ENCODE measurements at places on chromosomes 7 and 10.

DNA sequence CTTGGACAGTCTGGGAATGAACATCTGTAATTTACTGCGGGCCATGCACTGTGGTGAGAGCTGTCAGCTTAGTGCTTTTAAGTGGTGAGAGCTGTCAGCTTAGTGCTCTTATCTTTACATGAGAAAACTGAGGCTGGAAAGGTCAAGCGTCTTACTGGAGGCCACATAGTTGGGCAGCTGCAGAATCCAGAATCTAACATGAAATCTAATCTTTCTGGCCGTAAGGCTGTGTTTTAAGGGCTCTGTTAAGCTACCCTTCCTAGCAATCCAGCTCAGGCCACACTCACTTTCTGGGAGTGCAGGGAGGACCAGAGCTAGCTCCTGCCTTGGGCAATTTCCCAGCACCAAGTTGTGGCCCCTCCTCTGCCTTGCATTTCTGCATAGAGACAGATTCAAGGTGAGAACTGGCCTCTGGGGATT is 70.2 kb downstream of the SORCS3 start:
- no peak for DNase-seq

- no peak for DNase-seq
Measured at GRCh38 chr10:33211106-33211878, 123.2 kb downstream of the NRP1 start.

DNA sequence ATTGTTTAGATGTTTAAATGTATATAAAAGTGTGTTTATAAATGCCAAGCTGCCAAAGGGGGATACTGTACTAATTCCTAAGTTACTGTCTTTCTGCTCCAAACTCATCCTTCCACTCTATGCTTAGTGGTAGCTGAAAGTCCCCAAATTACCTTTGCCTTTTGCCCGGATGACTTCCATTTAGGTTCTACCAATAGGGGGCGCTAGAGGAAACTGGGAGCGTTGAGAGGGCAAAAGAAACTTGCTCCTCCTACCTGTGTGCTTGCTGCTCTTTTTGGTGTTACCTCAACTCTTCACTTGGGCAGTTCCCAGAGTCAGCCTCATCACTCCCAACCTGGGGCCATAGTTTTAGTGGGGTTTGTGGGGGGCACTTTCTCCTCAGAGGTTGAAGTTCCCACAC is 5.9 kb upstream of the OR2A25 start:
- no peak for DNase-seq

- no peak for DNase-seq
Measured at GRCh38 chr10:12455766-12456165, 106.4 kb downstream of the CAMK1D start.

DNA sequence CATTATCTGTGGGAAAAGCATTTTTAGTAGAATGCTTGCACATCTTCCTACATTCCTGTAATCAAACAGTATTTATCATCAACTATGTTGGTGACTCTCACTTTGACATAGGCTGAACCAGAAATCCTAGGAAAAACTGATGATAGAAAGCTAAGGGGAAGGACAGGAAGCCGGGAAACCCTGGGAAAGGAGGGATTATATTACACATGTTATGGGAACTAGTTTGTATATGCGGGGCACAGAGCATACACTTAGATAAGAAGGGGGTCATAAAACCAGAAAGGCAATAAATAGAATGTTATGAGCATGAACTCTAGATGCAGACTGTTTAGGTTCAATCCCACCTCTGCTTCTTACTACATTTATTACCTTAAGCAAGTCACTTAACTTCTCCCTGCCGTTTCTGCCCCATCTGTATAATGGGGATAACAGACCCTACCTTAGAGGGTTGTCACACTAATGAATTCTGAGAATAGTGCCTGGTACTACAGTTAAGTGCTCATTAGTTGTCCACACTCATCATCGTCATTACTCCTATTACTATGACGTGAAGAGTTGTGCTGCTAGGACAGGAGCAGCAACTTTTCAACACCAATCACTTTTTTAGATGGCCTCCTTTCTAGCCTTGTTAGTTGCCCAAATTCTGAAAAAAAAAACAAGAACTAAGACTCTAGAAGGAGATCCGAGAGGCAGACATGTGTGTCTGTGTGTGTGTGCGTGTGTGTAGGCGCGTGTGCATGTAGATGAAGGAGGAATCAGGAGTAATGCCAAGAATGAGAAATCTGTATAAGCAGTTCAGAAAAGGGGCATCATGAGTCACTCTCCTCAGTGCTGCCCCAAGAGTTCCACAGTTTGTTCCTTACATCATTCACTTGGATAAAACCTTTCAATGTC is 52.2 kb downstream of the KMT2C start:
- DNase-seq = no peak

DNA sequence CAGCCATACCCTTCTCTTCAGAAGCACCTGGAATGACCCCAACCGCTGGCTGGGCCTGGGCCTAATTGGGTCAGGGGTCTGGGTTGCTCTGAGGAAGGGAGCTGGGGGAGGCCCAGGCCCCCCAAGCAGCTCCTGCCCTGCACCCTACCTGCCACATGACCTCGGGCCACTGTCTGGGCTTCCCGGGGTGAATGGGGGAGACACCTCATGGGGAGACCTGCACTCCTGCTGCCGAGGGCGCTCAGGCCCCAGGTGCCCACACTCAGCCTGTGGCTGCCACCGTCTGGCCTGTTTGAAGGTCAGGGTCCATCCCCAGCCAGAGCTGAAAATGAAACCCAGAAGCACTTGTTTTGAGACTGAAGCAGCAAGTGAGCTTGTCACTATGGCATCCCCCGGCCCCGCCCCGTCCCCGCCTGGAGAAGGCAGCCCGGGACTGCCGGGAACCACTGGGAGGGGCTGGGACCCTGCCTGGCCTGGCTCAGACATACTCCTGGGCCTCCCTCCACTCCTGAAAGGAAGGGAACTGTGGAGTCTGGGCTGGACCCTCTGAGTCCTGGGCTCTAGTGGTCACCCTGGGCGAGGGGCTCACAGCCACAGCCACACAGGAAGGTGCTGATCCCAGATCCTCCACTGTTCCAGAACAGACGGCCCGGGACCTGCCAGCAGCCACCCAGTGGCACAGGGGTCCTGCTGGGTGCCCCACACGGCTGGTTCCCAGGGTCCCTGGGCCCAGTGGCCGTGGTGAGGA is 7.4 kb upstream of the MICALL2 start:
- DNase-seq = no peak

DNA sequence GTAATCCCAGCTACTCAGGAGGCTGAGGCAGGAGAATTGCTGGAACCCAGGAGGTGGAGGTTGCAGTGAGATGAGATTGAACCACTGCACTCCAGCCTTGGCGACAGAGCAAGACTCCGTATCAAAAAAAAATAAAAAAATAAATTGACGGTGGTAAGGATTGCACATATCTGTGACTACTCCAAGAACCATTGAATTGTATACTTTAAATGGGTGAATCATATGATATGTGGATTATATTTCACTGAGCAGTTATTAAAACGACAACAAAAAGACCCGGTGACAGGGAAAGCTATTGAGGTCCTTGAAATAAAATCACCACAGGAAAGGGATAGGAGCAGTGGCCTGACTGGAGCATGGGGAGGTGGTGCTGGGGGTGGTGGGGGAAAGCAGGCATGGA is 31.2 kb upstream of the COMTD1 start:
- no peak for DNase-seq

GRCh38 chr7:26664274-26664673 is 200.1 kb downstream of the SKAP2 start:
- no peak for DNase-seq

GRCh38 chr10:111835574-111835973 is 348.0 kb downstream of the GPAM start:
- DNase-seq = no peak

GRCh38 chr7:149280661-149281507 is 18.9 kb downstream of the ZNF783 start:
- no peak for DNase-seq

DNA sequence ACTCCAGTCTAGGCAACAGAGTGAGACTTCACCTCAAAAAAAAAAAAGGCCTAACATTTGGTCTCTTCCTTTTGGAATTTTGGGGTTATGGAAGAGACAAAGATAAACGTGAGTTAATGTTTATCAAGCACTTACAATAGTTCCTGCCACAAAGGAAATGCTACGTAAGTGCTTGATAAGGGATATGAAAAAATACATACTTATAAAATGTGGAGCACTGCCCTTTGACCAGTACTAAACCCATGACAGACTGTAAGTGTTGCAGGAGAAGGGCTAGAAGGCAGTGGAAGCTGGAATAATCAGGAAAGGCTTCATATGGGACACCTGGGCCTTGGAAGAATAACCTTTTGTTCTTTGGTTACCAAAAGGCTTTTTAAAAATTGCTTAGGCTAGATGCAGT is 25.5 kb downstream of the TMEM248 start:
- DNase-seq = no peak

DNA sequence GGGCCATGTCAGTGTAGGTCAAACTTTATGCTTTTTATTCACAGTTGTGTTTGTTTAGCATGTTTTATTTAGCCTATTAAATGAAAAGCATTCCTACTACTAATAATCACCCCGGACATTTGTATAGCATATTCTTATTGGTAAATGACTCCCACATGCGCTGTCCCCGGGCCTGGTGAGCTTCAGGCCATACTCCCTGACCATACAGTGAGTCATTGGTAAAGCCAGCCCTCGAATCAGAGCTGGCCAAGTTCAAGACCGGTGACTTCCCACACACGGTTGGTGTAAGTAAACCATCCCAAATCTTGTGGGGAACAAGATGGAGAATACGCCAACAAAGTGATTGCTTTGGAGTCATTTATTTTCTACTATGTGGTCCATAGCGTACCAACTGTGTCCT is 238.7 kb upstream of the TCF7L2 start:
- DNase-seq = no peak

GRCh38 chr10:77144656-77145055 is 493.0 kb downstream of the KCNMA1 start:
- DNase-seq = no peak

DNA sequence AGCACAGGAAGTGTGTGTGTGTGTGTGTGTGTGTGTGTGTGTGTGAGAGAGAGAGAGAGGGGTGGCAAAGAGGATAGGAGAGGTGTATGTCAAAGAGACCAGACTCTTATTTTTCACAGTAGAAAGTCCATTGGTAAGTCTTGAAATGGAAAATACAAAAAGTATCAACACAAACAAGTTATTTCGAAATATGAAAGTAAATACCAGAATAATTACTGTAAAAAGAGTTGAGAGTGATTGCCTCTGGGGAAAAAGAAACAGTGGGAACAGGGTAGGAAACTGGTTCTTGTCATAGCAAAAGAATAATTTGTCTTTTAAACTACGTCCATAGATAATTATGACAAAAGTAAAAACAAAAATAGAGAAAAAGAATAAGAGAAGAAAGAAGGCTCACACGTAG is 29.0 kb upstream of the EIF5AL1 start:
- no peak for DNase-seq

GRCh38 chr10:9965341-9965740 is 1052.3 kb upstream of the CELF2 start:
- no peak for DNase-seq

- DNase-seq = no peak
Measured at GRCh38 chr10:14917827-14918226, 36.1 kb downstream of the DCLRE1C start.

DNA sequence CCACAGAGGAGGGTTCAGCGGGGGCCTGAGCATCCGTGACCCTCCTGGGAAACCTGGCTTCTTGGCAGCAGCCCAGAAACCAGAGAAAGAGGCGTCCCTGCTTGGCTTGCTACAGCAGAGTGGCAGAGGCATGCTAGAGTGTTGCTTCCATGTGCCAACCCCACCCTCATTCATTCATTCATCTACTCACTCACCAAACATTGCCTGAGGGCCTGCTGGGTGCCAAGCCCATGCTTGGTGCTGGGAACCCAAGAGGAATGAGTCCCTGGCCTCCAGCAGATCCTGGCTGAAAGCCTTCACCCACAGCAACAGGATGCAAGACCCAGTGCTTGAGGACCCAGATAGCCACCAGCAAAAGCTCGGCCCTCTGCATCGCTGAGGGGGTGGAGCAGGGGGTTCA is 129.0 kb downstream of the CDH23 start:
- no peak for DNase-seq

GRCh38 chr7:104983076-104983577 is 30.9 kb upstream of the KMT2E start:
- DNase-seq = no peak

- no peak for DNase-seq
Measured at GRCh38 chr10:15068802-15069201, 19.8 kb downstream of the ACBD7 start.

DNA sequence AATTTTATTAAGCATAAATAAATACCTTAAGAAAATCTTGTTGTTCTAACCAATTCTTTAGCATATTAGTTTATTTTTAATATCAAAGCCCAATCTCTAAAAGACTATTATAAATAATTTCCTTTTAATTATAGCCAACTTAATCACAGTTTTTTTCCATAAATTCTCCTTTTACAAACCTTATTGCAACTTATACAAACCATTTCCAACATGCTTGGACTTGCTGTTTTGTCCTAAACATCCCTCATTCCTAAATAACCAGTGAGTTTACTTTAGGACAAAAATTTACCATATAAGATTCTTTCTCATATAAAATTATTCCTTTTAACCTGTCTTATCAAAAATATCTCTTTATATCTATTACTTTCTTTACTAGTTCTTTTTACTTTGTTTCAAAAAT is 25.2 kb upstream of the LSM8 start:
- no peak for DNase-seq

DNA sequence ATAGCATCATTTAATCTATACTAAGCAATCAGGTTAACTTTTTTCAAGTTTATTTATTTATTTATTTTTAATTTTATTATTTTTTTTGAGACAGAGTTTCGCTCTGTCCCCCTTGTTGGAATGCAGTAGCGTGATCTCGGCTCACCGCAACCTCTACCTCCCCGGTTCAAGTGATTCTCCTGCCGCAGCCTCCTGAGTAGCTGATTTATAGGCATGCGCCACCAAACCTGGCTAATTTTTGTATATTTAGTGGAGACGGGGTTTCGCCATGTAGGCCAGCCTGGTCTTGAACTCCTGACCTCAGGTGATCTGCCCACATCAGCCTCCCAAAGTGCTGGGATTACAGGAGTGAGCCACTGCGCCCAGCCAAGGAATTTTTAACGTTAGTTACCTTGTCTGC is 635 bp upstream of the MYPN start:
- no peak for DNase-seq

- DNase-seq = no peak
Measured at GRCh38 chr7:74013539-74014272, 14.3 kb upstream of the ELN start.

DNA sequence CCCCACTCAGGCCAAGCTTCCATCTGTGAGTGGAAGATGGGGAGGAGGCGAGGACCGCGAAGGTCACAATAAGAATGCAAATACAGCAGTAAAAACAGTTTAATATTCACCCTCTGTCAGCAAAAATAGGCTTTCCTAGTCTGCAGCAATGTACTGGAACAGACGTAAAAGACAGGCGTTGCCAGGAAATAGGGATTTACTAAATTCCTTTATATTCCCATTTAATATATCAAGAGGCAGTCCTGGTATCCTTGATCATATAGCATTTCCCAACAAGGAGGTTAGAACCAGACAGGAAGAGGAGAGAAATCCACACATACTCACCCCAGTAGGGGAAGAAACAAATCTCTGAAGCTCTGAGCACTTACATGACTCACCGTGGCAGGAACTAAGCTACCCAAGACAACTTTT is 1054.9 kb upstream of the C7orf33 start:
- peak; percentile 13 for DNase-seq

All from smooth muscle cell of the brain vasculature (primary cell).